Activated naive CD8-positive, alpha-beta T cell treated with anti-CD3 and anti-CD28 coated beads, Interleukin-2, amount 10 ng/mL, durations not matched to agents 7 days and 5 days (primary cell): ENCODE measurements at places on chromosomes 11 and 22. TPM values are rescaled to one million over a fixed set of nuclear protein-coding genes. Genes with fewer than 3 reads are reported as not detected.

- no peaks in the 10 kb centered on the region for H3K36me3 ChIP-seq
- H3K4me3 ChIP-seq: no peak overlapping the region
- no peaks in the 10 kb centered on the region for H3K27me3 ChIP-seq
- H3K27ac ChIP-seq: no peak overlapping the region
- no peak for DNase-seq
These were observed 128.1 kb downstream of the CCDC34 start for GRCh38 chr11:27234961-27235360.

GRCh38 chr22:44616882-44617655 lies 84.9 kb upstream of the PRR5 start:
- no peaks in the 10 kb centered on the region for H3K27me3 ChIP-seq
- no peak overlapping the region for H3K4me3 ChIP-seq
- H3K36me3 ChIP-seq: no peaks in the 10 kb centered on the region

The PGA5 gene
- total RNA-seq: not detected

GRCh38 chr11:46327829-46328228 lies 19.4 kb upstream of the DGKZ start:
- H3K4me3 ChIP-seq: no peak overlapping the region
- DNase-seq: no peak
- H3K4me1 ChIP-seq: peaks cover 34% of the 10 kb centered on the region
- H3K36me3 ChIP-seq: no peaks in the 10 kb centered on the region
- no peak overlapping the region for H3K27ac ChIP-seq
- H3K27me3 ChIP-seq: peaks cover 28% of the 10 kb centered on the region

DNA sequence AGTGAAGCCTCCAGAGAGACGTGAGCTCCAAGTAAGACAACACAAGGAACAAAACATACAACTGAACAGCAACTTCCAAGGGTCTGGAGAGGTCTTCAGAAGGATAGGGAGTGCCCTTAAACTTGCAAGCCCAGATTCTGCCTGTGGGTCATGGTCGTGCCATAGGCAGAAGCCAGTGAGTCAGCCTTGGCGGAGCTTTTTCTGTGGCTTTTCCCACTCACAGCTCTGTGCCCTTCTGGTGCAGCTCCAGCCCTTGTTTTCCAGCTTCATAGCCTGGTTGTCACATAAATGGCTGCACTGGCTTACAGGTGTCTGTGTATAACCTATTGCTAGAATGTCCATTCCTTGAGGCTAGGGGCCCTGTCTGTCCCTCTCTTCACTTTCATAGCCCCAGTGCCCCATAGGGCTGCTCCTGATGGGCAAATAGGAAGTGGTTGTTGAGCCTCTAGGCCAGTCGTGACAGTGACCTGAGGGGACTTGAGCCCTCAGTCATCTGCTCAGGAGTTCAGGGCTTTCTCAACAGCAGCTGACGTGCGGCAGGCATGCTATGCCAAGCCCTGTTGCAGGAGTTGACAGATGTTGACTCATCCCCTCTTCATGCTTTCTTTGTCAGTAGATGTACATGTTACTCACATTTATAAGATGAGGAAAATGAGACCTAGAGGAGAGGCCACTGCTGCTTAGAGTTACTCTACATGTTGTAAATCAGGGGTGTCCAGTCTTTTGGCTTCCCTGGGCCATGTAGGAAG lies 7.4 kb downstream of the MED15 start:
- peaks cover 49% of the 10 kb centered on the region for H3K4me1 ChIP-seq
- H3K36me3 ChIP-seq: peaks cover 21% of the 10 kb centered on the region
- no peak overlapping the region for H3K27ac ChIP-seq
- no peaks in the 10 kb centered on the region for H3K27me3 ChIP-seq
- no peak for DNase-seq

- H3K27me3 ChIP-seq: no peaks in the 10 kb centered on the region
- H3K4me3 ChIP-seq: no peak overlapping the region
- H3K27ac ChIP-seq: no peak overlapping the region
- H3K36me3 ChIP-seq: no peaks in the 10 kb centered on the region
- DNase-seq: no peak
These were observed 407.3 kb downstream of the NXPE2 start for GRCh38 chr11:115085461-115086210.

DNA sequence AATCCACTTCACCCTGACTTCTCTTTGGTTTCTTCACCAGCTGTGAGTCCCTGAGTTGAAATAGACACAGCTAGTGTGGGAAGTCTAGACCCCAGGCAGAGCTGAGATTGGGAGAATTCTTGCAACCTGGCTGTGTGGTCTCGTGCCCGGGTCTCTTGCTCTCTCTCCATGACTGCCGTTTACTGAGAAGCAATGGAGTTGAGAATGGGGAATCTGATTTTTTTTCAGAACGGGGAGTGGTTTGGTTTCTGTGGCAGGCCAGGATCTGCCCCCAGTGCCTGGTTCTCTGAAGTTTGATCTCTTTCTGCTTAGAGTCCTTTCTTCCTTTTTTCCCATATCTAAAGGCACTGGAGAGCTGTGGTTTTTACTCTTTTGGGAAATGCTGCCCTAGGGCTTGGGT lies 1.5 kb downstream of the SIDT2 start:
- DNase-seq: no peak
- peak overlapping the region; percentile 93 for H3K4me3 ChIP-seq
- H3K27ac ChIP-seq: peak overlapping the region; percentile 90
- no peaks in the 10 kb centered on the region for H3K27me3 ChIP-seq

GRCh38 chr11:70568035-70568813 lies 169.9 kb downstream of the CTTN start:
- DNase-seq: no peak
- H3K36me3 ChIP-seq: no peaks in the 10 kb centered on the region
- no peaks in the 10 kb centered on the region for H3K4me1 ChIP-seq
- H3K27ac ChIP-seq: no peak overlapping the region

The SCN4B gene
- not detected for total RNA-seq

DNA sequence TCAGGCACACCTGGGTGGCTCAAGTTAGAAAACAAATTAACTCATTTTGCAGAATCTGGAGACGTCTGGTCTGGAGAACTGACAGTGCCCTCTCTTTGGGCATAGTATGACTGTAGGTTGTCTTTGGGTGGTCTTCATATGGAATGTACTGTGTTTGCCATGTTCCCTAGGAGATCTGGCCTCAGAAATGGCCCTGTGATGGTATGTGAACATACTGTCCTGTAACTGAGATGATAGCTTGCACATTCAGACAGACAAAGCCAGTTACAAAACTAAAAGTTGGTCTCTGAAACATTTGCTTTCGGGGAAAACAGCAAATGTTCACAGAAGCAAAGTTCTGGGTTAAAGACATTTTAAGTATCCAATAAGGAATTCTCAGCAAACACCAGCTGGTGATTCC lies 29.7 kb downstream of the CD44 start:
- peaks cover 52% of the 10 kb centered on the region for H3K36me3 ChIP-seq
- no peak for DNase-seq
- peaks cover 88% of the 10 kb centered on the region for H3K4me1 ChIP-seq
- H3K4me3 ChIP-seq: peak overlapping the region; percentile 31
- peak overlapping the region; percentile 97 for H3K27ac ChIP-seq

DNA sequence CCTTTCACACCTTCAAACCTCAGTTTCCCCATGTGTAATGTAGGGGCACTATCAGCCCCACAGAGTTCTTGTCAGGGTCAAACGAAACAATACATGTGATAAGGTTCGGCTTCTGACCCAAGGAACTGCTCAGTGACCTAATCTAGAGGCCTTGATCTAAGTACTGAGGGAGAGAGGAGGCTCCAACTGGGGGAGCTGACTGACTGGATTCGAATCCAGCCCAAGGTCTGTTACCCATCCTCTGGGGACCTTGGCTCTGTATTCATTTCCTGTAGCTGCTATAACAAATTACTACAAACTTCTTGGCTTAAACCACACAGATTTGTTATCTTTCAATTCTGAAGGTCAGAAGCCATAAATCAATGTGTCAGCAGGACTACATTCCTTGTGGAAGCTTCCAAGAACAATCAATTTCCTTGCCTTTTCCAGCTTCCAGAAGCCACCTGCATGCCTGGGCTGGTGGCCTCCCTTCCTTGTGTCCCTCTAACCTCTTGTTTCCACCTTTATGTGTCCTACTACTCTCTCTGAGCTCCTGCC lies 10.7 kb upstream of the ANAPC15 start:
- no peak overlapping the region for H3K27ac ChIP-seq
- peaks cover 9% of the 10 kb centered on the region for H3K27me3 ChIP-seq
- H3K4me3 ChIP-seq: no peak overlapping the region
- H3K4me1 ChIP-seq: peaks cover 4% of the 10 kb centered on the region
- H3K36me3 ChIP-seq: peaks cover 1% of the 10 kb centered on the region

The FXYD2 gene
- 31.2 TPM for total RNA-seq

GRCh38 chr11:121376130-121376529 lies 76.0 kb upstream of the SORL1 start:
- H3K4me3 ChIP-seq: no peak overlapping the region
- peaks cover 1% of the 10 kb centered on the region for H3K36me3 ChIP-seq
- no peak overlapping the region for H3K27ac ChIP-seq
- H3K4me1 ChIP-seq: peaks cover 30% of the 10 kb centered on the region
- no peaks in the 10 kb centered on the region for H3K27me3 ChIP-seq

The POGLUT3 gene
- total RNA-seq: 26.2 TPM

DNA sequence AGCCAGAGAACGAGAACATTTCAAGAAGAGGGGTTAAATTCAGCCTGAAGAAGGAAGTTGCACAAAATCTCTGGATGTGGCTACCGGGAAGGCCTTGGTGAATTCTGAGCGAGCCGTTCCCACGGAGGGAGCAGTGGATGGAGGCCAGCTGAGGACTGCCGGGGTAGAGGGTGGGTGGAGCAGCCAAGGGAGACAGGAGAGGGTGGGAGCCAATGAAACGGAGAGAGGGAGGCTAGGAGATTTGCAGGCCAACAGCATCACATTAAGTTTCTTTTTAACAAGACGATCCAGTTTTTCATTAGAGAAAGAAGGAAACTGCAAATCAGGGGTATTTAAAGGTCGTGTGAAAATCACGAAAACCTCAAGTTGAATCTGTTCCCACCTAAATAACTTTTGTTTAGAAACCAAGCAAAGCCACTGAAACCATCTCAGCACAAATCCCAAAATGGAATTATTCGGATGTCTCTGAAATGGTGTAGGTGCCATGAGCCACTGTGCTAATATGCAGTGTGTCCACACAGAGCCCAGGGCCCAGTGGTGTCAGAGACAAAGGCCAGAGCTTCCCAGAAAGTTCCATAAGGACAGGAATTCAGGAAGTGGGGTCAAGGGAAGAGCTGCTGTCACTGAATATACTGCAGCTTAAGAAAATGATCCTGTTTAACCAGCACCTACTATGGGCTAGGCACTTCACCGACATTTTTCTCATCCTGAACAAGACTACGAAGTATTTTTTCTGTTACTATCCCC lies 59.7 kb upstream of the SLC35C1 start:
- H3K27me3 ChIP-seq: peaks cover 19% of the 10 kb centered on the region
- no peak for DNase-seq
- H3K4me3 ChIP-seq: no peak overlapping the region
- no peaks in the 10 kb centered on the region for H3K4me1 ChIP-seq
- no peak overlapping the region for H3K27ac ChIP-seq

DNA sequence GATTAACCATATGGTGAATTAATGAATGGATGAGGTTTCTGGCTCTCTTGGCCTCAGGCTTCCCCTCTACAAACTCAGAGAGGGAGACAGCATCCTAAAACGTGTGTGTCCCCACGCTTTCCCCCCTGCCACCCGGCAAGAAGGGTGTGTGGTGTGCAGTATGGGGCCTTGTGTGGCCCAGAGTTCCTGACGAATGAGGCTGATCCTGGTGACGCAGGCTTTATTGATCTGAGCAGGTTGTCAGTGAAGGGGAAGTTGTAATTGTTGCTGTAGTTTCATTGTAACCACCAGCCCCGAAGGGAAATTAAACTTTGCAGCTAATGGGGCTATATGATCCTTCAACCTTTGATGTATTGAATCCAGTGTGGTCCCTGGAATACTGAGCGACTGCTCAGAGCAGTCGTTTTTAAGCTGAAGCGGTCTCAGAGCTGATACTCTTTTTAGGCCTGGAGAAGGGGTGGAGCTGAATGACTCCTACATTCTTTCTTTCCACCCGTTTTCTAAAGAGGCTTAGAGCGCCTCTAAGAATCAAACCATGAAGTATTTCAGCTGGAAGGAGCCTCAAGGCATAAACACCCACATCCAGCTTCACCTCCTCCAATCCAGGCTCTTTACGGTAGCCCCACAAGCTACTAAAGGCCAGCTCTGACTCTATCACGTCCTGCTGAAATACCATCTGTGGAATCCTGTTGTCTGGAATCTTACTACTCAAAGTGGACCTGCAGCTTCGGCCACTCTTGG lies 284.7 kb downstream of the MIAT start:
- no peaks in the 10 kb centered on the region for H3K36me3 ChIP-seq
- DNase-seq: no peak
- no peaks in the 10 kb centered on the region for H3K4me1 ChIP-seq

The ACR gene
- not detected for total RNA-seq

The TMEM86A gene
- total RNA-seq: 1.7 TPM

The TSG101 gene
- 35.2 TPM for total RNA-seq

The FXYD6 gene
- total RNA-seq: 0.31 TPM

DNA sequence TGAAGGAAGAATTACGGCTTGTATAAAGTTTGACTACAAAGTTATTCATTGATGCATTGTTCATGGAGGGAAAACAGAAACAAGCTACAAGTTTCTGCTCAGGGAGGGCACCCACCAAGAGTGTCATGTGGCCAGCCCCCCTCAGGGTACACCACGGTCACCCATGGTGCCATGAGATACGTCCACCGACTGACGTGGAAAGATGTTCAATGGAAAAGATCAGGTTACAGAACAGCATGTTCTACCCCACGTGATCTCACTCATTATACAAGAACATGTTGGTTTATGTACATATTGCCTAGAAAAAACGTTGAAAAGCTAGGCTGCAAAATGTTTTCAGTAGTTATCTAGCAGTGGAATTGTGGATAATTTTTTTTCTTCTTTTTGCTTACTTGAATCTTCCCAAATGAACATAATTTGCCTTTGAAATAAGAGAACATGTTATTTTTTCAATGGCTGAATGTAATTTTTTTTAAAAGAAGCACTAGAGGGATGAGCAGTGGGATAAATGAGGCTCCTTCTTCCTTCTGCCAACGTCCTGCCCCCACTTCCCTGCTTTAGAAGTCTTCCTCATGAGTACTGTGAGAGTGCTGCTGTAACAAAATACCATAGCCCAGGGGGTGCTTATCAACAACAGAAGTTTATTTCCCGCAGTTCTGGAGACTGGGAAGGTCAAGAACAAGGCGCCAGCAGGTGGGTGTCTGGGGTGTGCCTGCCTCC lies 22.5 kb downstream of the RCN1 start:
- H3K4me1 ChIP-seq: no peaks in the 10 kb centered on the region
- peaks cover 9% of the 10 kb centered on the region for H3K27me3 ChIP-seq
- no peak for DNase-seq

DNA sequence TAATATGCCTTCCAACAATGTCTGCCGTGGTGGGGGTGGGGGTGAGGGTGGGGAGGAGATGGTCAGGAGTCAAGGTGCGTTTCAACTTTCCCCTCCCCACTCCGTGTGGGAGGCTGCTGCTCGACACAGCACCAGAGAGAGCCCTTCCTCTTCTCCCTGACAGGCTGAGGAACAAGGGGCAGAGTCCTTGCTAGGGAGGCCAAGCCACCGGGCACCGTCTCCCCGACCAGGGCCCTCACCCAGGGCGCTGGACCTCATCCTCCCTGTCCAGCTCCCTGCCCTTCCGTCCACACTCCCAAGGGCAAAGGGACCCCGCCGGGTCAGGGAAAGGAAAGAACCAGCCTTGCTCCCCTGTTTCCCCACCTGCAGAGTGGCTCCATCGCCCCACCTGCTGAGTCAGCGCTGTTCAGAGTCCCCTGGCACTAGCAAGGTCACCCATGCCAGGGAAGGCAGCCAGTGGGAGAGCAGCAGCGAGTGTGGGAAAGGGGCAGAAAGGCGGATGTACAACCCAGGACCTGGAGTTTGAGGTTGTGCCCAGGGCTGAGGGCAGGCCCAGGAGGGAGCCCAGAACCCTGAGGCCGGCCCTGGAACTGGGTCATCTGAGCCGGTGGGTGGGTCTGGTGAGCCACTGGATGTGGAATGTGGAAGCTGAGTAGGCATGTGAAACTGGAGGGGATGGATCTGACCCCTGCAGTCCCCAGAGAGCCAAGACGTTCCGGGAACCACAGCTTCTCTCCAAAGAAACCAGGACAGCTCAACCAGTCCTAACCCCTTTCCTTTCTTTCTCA lies 47.2 kb downstream of the BUD13 start:
- H3K4me3 ChIP-seq: no peak overlapping the region
- H3K27me3 ChIP-seq: no peaks in the 10 kb centered on the region
- no peak overlapping the region for H3K27ac ChIP-seq
